ENCODE measurements at places on chromosomes 5 and 9.
A peak's percentile ranks its signal among the peaks of the same experiment; 100 is the strongest.

- no peak for DNase-seq
Observed at GRCh38 chr9:111825468-111826145, 30.9 kb upstream of the SHOC1 start.

DNA sequence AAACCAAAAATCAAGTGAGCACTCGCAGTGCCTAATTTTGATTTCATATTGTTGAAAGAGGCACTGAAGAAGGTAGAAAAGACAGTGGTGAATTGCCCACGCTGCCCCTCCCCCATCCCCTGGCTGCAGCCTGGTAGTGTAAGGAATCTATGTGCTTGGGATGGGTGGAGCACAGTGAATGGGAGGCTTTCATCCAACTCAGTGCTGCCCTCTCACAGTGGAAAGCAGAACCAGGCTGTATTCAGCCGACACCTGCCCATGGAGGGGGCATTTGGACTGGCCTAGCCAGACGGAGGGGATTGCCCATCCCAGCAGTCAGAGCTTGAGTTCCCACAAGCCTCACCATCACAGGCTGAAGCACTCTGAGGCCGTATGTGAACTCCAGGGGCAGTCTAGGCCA, 800.4 kb upstream of the DMAC1 start:
- DNase-seq = no peak

- no peak for DNase-seq
Observed at GRCh38 chr5:179817470-179817840, 3.2 kb upstream of the SQSTM1 start.

DNA sequence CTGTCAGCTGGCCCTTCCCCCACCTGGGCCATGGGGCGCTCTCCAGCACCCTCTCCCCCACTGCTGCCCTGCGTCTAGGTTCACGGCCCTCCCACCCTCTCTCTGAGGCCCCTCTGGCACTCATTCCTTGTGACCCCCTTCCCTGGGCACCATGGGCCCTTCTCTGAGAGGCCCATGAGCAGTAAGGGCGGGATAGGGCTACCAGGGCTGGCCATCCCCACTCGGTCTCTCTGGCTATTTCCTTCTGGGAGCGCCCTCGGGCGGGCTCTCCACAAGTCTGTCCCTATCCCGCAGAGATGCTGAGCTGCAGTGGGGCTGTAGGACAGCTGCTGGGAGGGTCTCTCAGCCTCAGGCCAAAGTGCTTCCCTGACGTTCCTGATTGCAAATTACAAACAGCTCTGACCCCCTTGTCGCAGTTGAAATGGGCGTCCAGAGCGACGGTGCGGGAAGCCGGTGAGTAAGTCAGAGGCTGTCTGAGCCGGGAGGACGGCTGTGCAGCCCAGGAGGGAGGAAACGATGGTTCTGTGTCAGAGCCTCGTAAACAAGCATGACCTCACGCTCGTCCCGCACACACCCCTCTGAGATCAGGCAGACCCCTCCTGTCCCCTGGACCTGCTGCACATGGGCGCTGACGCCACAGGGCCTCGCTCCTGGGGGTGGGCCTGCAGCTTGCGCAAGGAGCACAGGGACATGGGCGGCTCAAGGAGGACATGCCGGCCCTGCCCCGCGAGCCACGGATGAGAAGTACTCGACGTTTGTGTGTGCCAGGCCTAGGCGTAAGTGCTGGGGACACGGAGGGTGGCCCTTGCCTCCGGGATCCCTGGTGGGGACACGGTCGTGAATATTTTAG, 36.3 kb upstream of the GFPT2 start:
- no peak for DNase-seq

DNA sequence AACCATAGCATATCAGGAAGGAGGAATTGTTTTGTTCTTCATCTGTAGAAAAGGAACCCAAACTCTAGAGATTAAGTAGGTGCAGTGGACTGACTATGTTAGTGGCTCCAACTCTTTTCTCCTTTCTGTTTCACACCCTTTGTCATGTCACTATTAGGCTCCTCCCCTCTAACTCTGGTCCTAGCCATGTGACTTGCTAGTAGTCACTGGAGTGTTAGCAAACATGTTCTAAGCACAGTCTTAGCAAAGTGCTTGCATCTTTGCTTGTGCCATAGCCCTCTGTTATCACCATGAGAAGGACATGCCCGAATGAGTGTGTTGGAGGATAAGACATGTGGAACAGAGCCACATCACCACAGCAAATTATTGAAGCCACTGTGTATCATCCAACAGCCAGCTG, 55.4 kb upstream of the PPP3R2 start:
- DNase-seq = no peak

GRCh38 chr5:94893412-94894135, 275.1 kb downstream of the SLF1 start:
- no peak for DNase-seq

DNA sequence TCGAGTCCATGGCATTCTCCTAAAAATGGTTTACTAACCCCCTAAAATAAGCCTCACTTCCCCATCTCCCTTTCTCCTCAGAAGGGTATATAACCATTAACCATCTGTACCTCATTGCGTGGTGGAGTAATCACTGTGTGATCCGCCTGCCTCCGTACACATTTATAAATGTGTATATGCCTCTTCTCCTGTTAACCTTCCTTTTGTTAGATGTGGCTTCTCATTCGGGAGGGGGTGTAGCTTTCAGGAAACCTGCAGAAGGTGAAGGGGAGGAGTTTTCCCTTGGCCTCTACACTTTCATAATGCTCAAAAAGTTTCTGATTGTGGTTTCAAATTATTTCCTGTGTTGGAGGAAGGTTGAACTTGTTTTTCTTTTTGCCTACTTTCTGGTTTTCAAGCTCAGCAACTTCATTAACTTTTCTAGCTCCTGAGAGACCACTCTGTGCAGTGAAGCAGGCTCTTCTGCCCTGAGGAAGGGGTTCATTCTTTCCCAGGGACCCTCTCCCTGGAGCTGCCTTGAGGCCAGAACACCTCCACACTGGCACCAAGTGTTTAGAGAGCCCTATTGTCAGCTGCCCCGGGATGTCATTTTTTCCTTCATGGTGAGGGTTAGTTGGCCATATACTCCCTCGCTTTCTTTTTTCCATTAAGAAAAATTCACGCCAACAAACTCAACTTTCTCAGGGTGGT, 46.9 kb downstream of the RASGRF2 start:
- DNase-seq = peak; percentile 28

DNA sequence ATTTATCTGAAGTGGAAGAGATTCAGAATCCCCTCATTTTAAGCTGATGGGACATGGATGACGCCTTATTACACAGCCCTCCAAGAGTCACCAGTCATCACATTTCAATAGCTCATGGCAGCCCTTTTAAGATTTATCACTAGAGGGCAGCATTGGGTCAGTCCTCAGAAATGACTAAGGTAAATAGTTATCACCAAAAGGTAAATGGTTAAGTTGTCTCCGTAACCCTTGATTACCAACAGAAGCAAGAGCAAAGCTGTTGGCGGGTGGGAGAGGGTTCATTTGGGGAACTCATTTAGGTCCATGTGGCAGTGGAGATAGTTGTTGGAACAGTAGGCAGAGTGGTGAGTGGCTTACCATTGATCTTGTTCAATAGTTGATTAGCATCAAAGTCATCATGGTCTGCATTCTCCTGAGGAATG, 12.0 kb upstream of the C9 start:
- peak; percentile 36 for DNase-seq

- no peak for DNase-seq
Observed at GRCh38 chr9:81396528-81396927, 292.8 kb downstream of the TLE1 start.

- no peak for DNase-seq
Observed at GRCh38 chr9:105143136-105143430, 101.4 kb upstream of the SLC44A1 start.

- no peak for DNase-seq
Observed at GRCh38 chr5:123808461-123809380, 296.7 kb downstream of the CSNK1G3 start.

Measured in stimulated activated CD4-positive, alpha-beta T cell treated with anti-CD3 and anti-CD28 coated beads, Interleukin-2, amount 100 ng/mL, for 24 hours (primary cell).